ENCODE measurements at places on chromosomes 7 and 10. TPM values are rescaled to one million over a fixed set of nuclear protein-coding genes. Genes with fewer than 3 reads are reported as not detected.
A peak's percentile ranks its signal among the peaks of the same experiment; 100 is the strongest.

DNA sequence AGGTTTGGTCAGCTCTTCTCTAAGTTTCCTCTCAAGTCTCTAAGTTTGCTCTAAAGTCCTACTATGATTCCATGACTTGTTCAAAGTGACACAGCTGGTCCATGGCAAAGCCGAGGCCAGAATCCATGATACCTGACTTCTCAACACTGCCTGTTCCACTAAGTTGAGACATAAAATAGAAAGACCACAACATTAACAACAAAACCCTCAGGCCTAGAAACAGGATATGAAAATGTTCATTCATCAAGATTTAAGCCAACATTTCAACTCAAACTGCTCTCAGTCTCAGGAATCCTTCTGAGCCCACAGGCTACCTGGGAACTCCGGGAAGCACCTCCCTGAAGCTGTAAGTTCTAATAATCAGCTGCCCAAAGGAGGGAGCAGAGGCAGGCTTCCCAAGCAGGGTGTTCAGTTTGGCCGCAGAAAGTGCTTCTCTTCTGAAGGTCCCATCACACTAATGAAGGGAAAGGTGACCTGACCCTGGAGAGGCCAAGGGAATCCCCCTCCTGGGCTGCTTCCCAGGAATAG, 62.9 kb downstream of the STK17A start:
- no peak for DNase-seq

GRCh38 chr7:105131890-105132289, 117.9 kb downstream of the KMT2E start:
- no peak for DNase-seq

DNA sequence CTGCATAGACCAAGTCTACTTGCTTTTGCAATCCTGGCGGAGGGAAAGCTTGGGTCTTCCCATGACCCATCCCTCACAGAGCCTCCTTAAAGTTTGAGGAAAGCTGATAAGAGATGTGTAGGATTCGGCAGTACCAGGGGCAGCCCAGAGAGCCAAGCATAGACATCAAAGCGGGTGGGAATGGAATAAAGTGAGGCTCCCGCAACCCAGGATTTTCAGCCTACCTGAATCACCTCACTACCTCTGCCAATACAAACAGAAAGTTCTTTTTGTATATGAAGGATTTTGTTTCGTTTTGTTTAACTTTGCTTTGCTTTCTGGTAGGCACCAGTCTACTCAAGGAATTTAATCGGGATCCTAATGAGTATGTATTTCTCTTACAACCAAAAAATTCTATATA, 451.7 kb downstream of the PLXNA4 start:
- DNase-seq = no peak

GRCh38 chr10:124087672-124088634, 5.4 kb downstream of the CHST15 start:
- no peak for DNase-seq

SYT15B gene
- total RNA-seq = not detected

GRCh38 chr7:24731313-24731712, 26.0 kb downstream of the GSDME start:
- no peak for DNase-seq

GRCh38 chr10:125006921-125007426, 65.1 kb downstream of the ZRANB1 start:
- DNase-seq = no peak

GRCh38 chr7:73865738-73866445, 4.9 kb downstream of the TMEM270 start:
- DNase-seq = peak; percentile 85

DNA sequence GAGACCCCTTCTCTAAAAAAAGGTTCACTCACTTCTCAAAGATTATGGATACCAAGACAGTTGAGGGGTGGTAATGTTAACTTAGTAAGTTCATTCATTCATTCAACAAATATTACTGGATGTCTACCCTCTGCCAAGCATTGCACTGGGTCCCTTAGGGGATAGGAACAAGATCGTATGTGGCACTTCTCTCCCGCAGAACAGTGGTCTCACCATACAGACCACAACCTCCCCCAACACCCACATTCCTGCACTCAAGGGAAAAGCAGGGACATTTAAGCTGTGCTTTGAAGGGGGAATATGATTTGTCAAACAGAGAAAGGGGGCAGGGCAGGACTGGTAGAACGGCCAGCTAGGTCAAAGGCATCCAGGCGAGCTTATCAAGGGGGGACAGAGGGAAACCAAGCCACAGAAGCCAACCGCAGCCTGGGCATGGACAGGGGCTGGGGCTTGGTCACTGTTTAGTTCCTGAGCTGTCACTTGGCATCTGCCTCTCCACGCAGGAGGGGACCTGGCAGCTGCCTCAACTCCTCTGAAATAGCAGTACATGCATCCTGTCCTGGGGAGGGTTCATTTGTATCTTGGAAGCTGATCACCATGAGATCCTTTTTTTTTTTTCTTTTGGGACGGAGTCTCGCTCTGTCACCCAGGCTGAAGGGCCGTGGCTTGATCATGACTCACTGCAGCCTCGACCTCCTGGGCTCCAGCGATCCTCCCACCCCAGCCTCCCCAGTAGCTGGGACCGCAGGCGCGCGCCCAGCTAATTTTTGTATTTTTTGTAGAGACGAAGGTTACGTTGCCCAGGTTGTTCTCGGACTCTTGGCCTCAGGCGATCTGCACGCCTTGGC, 949 bp upstream of the CLIP2 start:
- no peak for DNase-seq
